GM23338 (cell line): ENCODE measurements at places on chromosomes 5 and 9. TPM values are rescaled to one million over a fixed set of nuclear protein-coding genes. Genes with fewer than 3 reads are reported as not detected.
A peak's percentile ranks its signal among the peaks of the same experiment; 100 is the strongest.

DNA sequence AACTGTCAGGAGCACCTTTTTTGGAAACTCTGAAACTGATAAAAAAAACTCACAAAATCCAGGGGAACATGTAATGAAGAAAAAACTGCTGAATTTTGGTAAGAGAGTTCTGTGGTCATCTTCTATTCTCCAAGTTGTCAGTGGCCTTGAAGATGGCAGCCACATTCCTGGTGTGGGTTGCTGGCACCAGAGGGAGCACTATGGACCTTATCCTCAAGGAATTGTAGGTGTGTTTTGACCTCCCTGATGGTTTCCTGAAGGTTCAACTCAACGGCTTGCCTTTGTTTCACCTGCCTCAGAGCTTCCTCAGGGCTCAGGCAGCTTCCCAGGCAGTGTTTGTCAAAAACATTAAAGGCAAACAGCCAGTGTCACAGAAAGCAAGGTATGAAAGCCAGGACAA is 2.2 kb upstream of the SLC38A9 start:
- DNase-seq: peak; percentile 38

The FOXD4L6 gene
- 0.21 TPM in 1 of 2 replicates, not detected in the other for total RNA-seq

- DNase-seq: no peak
Observed at GRCh38 chr5:93019896-93020295, 561.1 kb downstream of the NR2F1-AS1 start.

The ADAMTS16 gene
- total RNA-seq: 14.3 and 15.4 TPM in 2 replicates

DNA sequence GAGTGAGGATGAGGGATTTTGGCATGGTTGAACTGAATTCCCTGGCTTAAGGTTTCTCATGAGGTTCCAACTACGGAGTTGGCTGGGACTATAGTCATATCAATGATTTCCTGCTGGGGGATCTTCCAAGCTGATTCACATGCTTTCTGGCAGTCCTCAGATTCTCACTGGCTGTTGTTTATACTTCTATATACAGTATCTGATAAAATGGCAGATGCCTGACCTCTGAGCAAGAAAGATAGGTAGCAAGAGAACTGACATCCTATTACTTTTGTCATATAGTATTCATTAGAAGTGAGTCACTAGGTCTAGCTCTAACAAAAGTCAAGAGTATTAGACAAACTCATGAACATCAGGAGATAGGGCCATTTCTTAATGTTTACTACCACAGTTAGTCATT is 440.9 kb upstream of the EDIL3 start:
- DNase-seq: no peak

DNA sequence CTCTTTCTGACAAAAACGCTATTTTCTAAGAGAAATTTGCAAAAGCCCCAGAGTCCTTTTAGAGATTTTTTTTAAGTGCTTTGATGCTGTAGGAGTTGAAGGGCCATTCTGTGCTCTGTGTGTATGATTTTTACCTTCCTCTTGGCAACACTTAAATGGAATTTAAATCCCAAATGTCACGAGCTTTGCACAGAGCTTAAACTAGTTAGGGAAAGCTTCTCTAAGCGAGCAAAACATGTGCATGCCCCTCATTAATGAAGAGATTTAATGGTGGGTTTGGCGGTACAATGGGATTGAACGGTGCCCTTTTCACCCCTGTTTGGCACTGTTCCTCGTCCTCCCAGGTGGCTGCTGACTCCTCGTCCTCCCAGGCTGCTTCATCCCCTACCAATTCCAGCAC is 220.7 kb downstream of the DRD1 start:
- DNase-seq: no peak

- DNase-seq: no peak
Observed at GRCh38 chr5:6703806-6704205, 9.4 kb upstream of the TENT4A start.

The THBS4 gene
- total RNA-seq: 13.7 and 23.2 TPM in 2 replicates

- no peak for DNase-seq
Observed at GRCh38 chr5:58890701-58891085, 307.8 kb downstream of the RAB3C start.

GRCh38 chr5:82881571-82882174 is 195.5 kb downstream of the TMEM167A start:
- no peak for DNase-seq

GRCh38 chr5:22754155-22754554 is 99.0 kb downstream of the CDH12 start:
- no peak for DNase-seq

The PTBP3 gene
- 91.5 and 92.9 TPM in 2 replicates for total RNA-seq

The OBP2B gene
- not detected in 2 replicates for total RNA-seq

DNA sequence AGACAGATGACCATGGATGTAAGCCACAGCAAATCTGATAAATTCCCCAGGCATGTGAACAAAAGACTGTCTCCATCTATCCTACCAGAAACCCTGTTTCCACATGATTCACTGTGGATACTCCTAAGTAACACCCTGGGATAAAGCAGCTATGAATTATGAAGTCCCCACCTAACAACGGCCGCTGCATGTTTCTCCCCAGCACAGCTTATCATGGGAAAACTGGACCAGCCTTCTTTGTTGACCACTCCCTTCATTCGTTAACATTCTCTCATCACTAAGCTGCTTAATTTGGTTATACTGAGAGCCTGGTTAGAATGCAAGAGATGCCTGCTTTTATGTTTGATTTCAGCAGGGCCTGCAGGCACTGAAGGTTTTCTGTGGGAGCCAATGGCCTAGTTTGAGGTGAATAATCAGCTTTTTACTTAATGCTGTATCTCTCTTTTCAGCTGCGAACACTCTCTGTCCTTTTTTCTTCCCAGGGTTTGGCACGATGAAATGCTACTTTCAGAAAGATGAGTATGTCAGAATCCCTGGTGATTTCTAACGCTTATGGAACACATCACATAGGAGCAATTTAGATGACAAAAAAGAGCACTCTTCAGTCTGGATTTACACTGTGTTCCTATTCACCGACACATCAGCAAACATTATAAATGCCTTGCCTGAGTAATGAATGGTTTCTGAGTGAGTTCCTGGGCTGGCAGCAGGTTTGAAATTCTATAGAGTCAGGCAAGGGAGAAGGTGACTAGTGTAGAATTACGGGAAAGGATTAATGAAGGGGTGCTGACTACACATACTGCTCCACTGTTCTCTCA is 318.4 kb upstream of the ZNF608 start:
- DNase-seq: no peak

GRCh38 chr5:42950116-42950455 is 90.0 kb downstream of the ANXA2R start:
- DNase-seq: no peak

- DNase-seq: no peak
Observed at GRCh38 chr5:137486707-137487106, 12.4 kb downstream of the SPOCK1 start.

- DNase-seq: no peak
Observed at GRCh38 chr5:32598260-32598937, 13.0 kb downstream of the SUB1 start.

- no peak for DNase-seq
Observed at GRCh38 chr9:115204904-115205453, 87.0 kb upstream of the TNC start.

DNA sequence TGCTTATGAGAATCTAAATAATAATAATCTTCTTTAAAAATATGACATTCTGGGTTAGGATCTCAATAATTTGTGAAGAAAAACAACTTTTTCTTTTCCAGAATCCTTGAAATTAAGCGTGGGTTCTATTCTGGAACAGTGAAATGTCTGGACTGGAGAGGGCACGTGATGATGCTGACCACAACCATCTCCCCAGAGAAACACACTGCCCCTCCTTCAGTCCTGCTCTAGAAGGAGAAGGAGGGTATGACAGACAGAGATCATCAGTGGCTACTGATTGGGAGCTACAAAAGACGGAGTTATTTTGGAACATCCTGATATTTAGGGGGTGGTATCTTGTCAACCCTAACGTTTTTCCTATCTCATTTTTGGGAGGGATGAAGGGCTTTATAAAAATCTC is 40.2 kb downstream of the MEF2C start:
- no peak for DNase-seq

DNA sequence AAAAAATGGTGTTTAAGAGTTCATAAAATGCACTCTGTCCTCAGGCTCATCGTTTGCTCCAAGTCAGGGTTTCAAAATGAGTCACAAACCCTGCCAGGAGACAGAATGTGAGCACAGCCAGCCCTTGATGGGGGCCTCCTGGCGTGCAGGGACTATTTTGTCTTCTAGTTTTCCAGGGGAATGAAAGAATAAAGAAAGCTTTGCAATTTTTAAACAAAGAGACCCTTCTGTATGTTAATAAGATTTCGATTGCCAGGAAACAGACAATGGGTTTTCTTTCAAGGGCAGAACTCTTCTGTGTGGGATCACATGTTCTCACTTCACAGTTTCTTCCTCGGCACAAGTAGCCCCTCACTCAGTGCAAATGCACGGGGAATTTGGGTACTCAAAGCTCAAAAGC is 121.4 kb upstream of the C6 start:
- peak; percentile 16 for DNase-seq

- DNase-seq: no peak
Observed at GRCh38 chr9:75395336-75395735, 307.0 kb downstream of the OSTF1 start.

The RAB3C gene
- 11.7 and 15.0 TPM in 2 replicates for total RNA-seq

DNA sequence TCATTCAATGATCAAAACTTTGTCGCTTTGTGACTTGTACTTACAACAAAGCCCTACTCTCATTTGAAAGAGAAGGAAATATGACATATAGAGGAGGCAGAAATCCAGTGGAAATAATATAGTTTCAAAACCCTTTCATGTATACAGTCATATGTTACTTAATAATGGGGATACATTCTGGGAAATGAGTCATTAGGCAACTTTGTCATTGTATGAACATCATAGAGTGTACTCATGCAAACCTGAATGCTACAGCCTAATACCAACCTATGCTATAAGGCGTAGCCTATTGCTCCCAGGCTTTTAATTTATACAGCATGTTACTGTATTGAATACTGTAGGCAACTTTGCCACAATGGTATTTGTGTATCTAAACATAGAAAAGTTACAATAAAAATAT is 69.0 kb upstream of the SMC2 start:
- no peak for DNase-seq

The DNAJB5 gene
- total RNA-seq: 37.4 and 37.6 TPM in 2 replicates
